ENCODE measurements at places on chromosomes 6 and 20.

DNA sequence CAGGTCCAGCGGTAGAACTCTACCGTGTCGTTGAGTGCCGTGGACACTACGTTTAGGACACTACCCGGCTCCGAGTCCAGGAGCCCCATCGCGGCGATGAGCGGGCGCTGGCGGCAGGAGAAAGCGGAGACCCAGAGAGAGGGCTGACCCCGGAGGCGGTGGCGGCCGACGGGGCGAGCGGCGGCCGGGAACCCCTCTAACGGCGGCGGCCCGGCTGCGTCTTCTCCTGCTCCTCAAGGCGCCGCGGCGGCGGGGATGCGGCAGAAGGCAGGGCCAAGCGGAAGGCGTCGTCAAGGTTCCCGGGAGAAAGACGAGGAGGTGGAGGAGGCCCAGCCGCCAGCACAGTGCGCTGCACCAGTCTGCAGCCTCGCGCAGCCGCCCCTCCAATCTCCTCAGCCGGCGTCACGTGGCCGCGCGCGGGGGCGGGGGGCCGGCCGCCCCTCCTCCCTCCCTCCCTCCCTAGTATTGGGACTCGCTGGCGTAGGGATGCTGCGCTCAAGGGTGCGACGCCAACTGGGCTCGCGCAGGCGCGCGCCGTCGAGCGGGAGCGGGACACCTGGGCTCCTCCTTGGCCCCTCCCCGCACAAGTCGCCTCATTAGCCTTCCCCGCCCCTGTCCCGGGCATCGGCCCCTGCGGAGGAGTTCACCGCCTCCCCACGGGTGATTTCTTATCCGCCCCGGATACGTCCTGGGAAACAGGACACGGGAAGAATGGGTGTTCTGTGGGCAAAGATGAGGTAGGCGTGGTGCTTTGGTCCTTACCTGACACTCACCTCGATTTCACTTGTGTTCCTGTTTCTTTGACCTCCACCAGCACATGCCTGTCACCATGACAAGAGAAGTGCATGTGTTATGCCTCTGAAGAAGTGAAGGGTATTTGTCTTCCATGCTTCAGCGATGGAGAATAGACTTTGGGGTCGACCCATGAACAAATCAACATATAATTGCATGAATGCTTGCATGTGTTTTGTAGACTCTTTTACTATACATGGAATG, at the start of gene ELOVL4:
Gene ELOVL4, minus strand, starts transcription at position 363 of the 996 bp plus-strand sequence. Its CDS starts 274 bp downstream, at position 89.
- no peak for DNase-seq

- no peak for DNase-seq
These were observed 64.3 kb downstream of the ANKS1A start for GRCh38 chr6:34953061-34954025.

GRCh38 chr6:22583927-22584326, 14.6 kb downstream of the HDGFL1 start:
- DNase-seq = no peak

GRCh38 chr6:6661684-6662083, 73.2 kb downstream of the LY86 start:
- DNase-seq = no peak

DNA sequence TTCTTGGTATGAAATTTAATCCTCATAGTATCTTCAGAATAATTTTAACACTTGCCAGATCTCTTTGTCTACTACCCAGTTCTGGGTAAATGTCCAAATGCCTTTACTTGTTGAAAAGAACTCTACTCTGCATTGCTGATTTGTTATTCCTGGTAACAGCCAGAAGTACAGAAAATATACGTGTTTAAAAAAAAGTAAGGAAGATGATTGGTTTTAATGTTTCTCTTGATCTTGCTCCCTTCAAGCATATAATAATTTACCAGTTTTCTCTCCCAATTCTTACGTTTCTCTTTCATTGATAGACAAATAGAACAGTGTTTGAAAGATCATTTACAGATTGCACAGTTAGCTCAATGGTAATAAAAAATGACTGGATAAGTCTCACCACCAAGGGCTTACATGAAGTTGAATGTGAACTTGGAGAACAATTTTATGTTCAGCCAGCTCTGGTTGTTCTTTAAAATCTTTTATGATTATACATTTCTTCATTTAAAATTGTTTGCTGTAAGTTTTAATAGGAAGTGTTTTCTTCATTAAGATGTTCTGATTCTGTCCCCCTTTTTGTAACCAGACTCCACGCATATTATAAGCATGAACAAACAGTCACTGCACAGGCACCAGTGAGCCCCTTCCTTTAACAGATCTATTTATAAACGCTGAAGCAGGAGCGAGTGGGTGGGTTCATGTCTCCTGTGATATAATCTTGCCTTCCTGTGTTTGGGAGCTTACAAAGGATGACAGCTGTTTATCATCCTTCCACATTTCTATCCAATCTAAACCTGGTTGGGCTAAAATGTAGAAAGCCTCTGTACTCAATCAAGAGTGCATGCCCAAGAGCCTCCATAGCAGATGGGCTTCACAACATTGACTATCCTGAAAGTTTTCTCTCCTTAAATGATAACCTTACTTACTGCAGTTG, 299.5 kb downstream of the PRL start:
- no peak for DNase-seq

- DNase-seq = no peak
These were observed 7.7 kb downstream of the GABRR1 start for GRCh38 chr6:89209457-89209856.

DNA sequence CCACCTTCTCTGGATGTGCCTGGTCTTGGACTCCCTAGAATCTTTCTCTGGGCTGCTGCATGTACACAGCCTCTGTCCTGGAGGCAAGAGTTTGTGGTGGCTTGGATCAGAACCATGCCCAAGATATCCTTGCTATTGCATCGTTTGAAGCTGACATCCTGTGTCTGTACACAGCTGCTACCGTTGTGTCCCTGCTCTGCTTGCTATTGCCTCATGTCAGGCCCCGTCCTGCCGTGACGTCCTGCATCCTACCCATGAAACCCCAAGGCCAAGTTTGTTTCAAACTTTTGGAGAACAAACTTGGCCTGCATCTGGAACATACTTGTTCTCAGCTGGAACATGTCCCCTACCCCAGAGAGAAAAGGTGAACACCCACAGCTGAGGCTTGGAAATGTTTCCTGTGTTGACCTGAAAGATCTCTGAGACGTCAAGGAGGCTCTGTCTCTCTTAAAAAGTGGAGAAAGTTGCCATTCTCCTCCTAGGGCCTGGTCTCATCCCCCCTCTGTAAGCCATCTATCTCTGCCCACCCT, 78.1 kb downstream of the HFE start:
- no peak for DNase-seq

GRCh38 chr6:168994956-168995355, 258.7 kb downstream of the THBS2 start:
- no peak for DNase-seq

DNA sequence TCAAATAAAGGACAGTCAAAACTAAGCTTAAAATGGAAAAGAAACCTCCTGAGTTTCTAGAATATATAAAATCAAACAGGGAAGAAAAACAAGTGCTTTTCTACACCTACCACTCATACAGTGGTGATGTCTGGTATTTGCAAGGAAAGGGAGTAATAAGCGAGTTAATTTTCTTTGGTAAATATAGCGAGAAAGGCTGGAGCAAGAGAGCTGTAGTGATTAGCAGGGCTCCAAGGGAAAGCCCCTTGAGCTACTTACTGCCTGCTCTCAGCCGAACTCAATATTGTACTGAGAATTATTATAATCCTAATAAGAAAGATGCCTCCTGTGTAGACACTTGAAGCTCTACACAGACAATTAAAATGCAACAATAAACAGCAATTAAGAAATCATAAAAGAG, 296.3 kb downstream of the LAMA2 start:
- DNase-seq = no peak

DNA sequence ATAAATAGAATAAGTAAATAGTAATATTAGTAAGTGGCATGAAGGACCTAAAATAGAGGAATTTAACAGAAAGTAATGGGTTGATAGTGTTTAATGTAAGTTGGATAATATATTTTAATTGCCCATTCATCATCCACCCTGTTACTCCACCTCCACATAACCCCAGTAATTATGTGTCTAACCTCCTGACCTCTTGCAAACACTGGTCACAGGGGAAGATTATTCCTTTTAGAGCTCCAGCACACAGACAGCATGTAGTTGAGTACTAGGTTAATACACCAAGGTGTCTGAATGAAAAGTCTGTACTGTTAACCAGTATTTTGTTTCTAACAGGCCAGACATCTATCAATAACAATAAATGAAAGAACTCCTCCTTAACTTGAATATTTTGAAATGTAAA, 92.4 kb upstream of the EYS start:
- no peak for DNase-seq

DNA sequence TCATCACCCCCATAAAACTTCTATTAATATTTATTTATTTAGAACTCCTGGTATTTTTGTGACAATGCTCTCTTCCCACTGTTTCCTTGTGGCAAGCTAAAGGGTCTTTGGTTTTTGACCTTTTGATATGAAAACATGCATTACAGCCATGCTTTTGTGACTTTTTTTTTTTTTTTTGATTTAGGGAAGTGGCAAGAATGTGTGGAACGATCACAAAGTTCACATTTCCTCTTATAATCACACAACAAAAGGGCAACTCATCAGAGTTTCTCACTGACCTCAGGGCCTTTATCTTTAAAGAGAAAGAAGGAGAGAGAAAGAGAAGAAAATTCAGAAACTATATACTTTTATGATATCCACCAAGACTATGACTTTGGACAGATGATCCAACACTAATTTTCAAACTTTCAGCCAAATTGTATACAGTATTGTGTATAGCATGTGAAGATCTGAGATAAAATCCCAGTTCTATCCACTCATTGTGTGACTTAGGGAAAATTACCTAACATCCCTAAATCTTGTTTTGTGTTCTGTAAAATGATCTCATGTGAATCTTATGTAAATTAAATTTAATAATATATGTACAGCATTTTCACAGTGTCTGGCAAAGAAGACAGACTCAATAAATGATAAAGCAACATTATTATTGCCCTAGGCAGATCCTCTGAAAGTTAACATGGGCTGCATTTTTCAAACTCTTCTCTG, 106.8 kb upstream of the MARCKS start:
- no peak for DNase-seq

DNA sequence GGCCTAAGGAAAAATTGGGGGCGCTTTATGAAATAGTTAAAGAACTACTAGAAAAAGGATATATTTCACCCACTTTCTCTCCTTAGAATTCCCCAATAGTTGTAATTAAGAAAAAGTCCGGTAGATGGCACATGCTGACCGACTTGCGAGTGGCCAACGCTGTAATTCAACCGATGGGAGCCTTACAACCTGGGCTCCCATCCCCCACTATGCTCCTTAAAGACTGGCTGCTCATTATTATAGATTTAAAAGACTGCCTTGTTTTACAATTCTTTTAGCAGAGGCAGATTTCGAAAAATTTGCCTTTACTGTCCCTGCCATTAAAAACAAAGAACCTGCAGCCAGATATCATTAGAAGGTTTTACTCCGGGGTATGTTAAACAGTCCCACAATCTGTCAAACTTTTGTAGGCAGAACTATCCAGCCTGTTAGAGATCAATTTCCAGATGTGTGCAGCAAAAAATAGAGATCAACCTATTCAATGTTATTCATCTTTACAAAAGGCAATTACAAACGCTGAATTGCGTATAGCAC, 58.5 kb upstream of the PRSS16 start:
- DNase-seq = no peak

GRCh38 chr6:32294566-32294965, 70.7 kb upstream of the NOTCH4 start:
- DNase-seq = no peak

GRCh38 chr20:61932711-61933480, 132.8 kb downstream of the TAF4 start:
- no peak for DNase-seq

DNA sequence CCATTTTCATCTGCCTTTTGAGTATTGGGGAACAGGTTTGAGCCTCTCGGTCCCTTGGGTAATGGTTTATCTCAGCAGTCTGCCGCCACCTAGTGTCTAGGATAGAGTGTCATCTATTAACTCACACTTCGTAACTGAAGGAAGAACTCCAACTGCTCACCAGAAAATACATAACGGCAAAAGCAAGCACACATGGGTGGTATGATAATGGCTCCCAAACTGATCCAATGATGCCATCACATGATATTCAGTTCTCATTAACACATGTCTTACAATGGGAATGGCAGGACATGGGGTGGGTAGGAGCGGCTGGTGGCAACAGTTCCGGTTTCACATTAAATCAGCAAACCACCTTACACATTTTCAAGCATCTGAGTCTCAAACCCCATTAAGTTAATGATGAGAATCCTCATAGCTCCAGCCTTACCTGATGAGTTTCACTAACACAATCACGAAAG, 110.7 kb upstream of the PHACTR1 start:
- peak; percentile 2 for DNase-seq

DNA sequence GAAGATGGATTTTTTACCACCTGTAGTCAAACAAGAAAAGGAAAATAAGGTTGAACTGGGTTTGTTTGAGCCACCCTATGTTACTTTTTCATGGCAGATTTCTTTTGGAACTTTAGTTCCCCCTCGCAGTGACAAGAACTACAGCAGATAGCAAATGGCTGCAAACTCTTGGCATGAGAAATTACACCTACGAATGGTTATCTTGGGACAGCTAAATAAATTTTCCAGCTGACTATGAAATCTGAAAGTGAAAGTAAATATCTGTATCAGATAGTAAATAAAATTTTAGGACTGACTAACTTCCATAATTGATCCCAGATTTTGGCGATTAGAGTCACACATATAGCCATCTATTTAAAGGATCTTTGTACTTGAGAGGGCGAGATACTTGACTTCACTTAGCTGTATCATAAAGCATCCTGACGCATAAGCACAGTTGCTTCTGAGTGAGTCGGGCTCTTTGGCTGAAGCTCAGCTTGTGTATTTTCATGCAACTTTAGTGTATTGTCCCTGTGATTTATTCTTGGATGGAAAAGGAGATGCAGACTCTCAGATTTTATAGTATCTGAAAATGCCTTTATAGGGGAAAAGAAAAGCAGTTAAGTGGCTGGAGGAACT, 125.3 kb upstream of the B3GAT2 start:
- DNase-seq = no peak

DNA sequence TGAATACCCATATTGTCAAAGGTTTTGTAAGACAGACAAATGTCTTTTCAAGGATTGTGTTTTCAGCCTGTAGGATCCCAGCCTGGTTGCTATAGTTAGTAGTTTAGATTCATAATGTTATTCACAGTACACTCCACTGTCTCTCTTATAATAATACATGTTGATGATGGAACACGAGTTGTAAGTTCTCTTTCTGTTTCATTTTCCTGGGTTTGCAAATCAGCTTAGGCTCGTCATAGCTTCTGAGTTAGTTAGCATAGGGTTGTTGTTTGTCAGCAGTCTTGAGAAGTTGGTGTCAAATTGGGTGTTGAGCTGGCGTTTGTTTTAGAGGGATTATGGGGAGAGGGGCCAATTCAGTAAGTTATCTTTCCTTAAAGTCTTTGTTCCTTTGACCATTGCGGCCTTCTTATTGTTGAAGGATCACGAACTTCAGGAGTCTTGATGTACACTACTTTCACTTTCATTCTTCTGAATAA, 45.8 kb downstream of the QKI start:
- DNase-seq = no peak
